NB4 (cell line): ENCODE measurements at places on chromosomes 12 and 14.
A peak's percentile ranks its signal among the peaks of the same experiment; 100 is the strongest.

DNA sequence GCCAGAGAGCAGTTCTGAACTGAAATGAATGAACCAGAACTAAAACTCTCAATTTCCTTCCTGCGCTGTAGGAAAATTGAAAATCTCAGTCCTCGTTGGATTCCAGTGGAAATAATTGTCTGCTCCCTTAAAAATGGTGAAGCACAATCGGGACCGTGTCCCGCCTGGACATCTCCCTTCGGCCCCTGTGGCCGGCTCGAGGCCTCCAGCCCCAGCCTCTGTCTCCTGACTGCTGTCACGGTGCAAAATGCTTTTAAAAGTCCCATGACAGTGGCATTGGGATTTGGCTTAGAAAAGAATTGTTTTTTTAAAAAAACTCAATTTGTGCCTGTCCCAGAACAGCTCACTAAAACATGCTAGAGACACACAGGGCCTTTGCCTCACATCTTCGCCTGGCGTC is 142.5 kb downstream of the ZNF664 start:
- no peak for DNase-seq

GRCh38 chr14:50792051-50792477 is 38.9 kb downstream of the NIN start:
- no peak for DNase-seq

GRCh38 chr12:90682398-90682797 is 272.6 kb downstream of the CCER1 start:
- DNase-seq: no peak

- no peak for DNase-seq
These were observed 10.8 kb downstream of the KCNK10 start for GRCh38 chr14:88312257-88312656.

DNA sequence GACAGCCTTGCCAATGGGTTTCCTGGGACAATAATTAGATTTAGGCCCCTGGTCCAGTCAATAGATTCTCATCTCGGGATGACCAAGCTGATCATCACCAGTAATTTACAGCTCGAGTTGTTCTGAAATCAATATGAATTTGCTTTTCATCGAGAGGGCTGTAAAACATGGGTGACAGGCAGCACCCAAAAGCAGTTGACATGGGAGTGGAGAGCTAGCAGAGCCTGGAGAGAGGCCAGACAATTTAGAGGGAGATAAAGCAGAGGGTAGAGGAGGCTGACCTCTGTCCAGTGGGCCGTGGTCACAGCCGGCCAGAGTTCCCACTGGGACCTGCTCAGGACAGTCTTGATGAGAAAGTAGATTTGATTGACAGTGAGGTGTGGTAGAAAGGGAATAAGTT is 157.3 kb downstream of the ASCL4 start:
- DNase-seq: no peak

- no peak for DNase-seq
These were observed 43.0 kb upstream of the GNPNAT1 start for GRCh38 chr14:52834440-52834842.

- peak; percentile 98 for DNase-seq
These were observed 1.3 kb downstream of the ESYT1 start for GRCh38 chr12:56129206-56129941.

DNA sequence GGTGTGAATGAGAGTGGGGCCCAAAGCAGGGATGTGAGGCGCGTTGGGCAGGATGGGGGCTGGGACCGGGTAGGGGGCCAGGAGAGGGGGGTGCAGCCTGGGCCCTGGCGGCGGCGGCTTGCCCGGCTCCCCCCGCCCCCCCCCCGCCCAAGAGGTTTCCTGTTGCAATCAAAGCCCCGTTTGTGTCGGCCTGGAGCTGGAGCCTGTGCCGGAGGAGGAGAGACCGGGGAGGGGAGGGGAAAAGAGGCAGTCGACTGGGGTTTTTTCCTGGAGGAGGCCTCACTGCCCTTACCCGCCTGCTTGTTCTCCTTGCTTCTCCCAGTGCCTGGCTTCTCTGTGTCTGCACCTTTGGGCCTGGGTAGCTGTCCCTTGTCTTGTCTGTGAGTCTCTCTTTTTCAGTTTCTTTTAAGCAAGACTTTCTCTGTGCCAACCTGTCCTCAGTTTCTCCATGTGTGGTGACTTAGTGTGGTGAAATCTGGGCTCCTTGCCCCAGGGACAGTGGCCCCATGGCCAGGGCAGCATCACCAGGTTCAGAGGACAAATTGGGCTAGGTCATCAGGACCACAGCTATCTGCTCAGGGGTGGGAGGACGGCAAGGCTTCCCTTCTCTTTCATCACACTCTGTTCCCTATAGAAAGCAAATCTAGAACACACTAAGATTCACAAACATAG is 8.5 kb downstream of the RARG start:
- DNase-seq: peak; percentile 39
